ENCODE measurements at places on chromosomes 13 and 19. TPM values are rescaled to one million over a fixed set of nuclear protein-coding genes. Genes with fewer than 3 reads are reported as not detected.

DNA sequence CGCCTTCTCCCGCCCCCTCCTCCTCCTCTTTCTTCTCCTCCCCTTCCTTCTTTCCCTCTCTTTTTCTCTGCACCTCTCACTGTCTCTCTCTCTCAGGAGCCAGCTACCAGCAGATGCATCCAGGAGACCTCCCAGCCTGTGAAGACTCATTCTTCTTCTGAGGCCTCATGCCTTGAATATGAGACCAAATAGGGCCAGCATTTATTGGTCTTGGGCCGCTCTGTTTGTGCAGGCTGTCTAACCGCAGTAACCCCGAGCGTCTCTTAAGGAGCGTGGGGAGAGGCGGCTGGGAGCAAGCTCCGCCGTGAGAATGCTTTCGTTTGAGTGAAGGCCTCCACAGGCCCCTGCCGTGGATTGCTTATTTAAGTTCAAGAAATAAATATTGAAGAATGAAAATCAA lies 167.0 kb downstream of the NUFIP1 start:
- H3K4me3 ChIP-seq, result no peak overlapping the region
- H3K36me3 ChIP-seq, result peaks cover 2% of the 10 kb centered on the region
- peaks cover 22% of the 10 kb centered on the region for H3K27me3 ChIP-seq
- H3K4me1 ChIP-seq, result no peaks in the 10 kb centered on the region
- H3K27ac ChIP-seq, result no peak overlapping the region

- H3K27ac ChIP-seq, result no peak overlapping the region
- no peaks in the 10 kb centered on the region for H3K36me3 ChIP-seq
- H3K4me1 ChIP-seq, result peaks cover 26% of the 10 kb centered on the region
Measured at GRCh38 chr19:55622242-55622969, 2.0 kb downstream of the ZNF784 start.

GRCh38 chr13:39023761-39024160 lies 14.1 kb downstream of the PROSER1 start:
- H3K27me3 ChIP-seq, result no peaks in the 10 kb centered on the region
- peak overlapping the region; percentile 16 for H3K27ac ChIP-seq
- H3K4me3 ChIP-seq, result no peak overlapping the region
- no peak for DNase-seq
- peaks cover 5% of the 10 kb centered on the region for H3K36me3 ChIP-seq

GRCh38 chr19:10603084-10603872 lies 16.2 kb upstream of the AP1M2 start:
- H3K27ac ChIP-seq, result peak overlapping the region; percentile 99
- peaks cover 4% of the 10 kb centered on the region for H3K36me3 ChIP-seq
- no peaks in the 10 kb centered on the region for H3K27me3 ChIP-seq
- peak; percentile 47 for DNase-seq
- H3K4me1 ChIP-seq, result peaks cover 19% of the 10 kb centered on the region

GRCh38 chr19:57841122-57841763 lies 8.4 kb upstream of the ZNF587 start:
- H3K36me3 ChIP-seq, result peaks cover 2% of the 10 kb centered on the region
- H3K4me3 ChIP-seq, result no peak overlapping the region
- H3K4me1 ChIP-seq, result no peaks in the 10 kb centered on the region
- no peak for DNase-seq
- H3K27me3 ChIP-seq, result no peaks in the 10 kb centered on the region
- no peak overlapping the region for H3K27ac ChIP-seq

- no peak overlapping the region for H3K4me3 ChIP-seq
- H3K27ac ChIP-seq, result no peak overlapping the region
- H3K27me3 ChIP-seq, result peaks cover 3% of the 10 kb centered on the region
- no peaks in the 10 kb centered on the region for H3K36me3 ChIP-seq
- DNase-seq, result no peak
Measured at GRCh38 chr13:36148446-36148845, 17.3 kb upstream of the DCLK1 start.

DNA sequence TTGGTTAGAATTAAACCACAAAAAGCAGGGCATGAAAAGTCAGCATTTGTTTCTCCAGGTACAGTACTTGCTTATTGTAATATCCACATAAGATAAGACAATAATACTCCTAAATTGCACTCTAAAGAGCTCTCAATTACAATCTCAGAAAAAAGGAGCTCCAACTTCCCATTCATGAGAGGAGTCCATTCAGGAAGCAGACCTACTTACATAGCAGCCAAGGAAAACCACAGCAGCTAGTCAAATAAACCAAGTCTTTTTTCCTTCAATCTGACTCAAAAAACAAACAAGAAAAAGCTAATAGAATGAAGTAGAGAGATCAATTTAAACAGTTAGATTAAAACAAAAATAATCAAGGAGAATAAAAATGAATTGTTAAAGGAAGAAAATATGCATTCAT lies 885.2 kb upstream of the SLITRK6 start:
- H3K27me3 ChIP-seq, result no peaks in the 10 kb centered on the region
- H3K36me3 ChIP-seq, result no peaks in the 10 kb centered on the region
- DNase-seq, result no peak
- no peak overlapping the region for H3K4me3 ChIP-seq

DNA sequence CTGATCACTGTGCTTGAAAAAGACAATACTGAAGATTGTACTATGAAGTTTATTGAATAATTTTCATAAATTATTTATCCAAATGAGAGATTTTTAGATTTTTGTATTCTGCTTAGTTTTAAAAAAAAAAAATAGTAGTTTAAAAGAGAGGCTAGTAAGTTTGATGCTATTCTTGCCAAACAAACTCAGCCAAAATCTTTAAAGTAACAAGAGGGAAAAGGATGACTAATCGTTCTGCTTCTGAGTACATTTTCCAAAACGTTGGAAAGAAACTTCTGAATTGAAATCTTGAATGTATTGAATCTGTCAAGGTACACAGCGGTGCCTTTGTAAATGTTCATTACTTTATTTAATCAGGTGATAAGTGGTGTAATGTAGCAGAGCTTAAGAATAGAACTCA lies 34.4 kb downstream of the NUP58 start:
- DNase-seq, result no peak
- H3K4me3 ChIP-seq, result no peak overlapping the region
- H3K27me3 ChIP-seq, result no peaks in the 10 kb centered on the region
- H3K27ac ChIP-seq, result no peak overlapping the region
- peaks cover 8% of the 10 kb centered on the region for H3K4me1 ChIP-seq

The CEACAM20 gene
- not detected for total RNA-seq

The DLL3 gene
- total RNA-seq, result not detected

The TMPRSS9 gene
- not detected for total RNA-seq

GRCh38 chr13:19657872-19658591 lies 24.6 kb downstream of the MPHOSPH8 start:
- peak overlapping the region; percentile 19 for H3K27ac ChIP-seq
- no peak for DNase-seq
- peaks cover 11% of the 10 kb centered on the region for H3K4me1 ChIP-seq
- no peak overlapping the region for H3K4me3 ChIP-seq
- H3K27me3 ChIP-seq, result no peaks in the 10 kb centered on the region

DNA sequence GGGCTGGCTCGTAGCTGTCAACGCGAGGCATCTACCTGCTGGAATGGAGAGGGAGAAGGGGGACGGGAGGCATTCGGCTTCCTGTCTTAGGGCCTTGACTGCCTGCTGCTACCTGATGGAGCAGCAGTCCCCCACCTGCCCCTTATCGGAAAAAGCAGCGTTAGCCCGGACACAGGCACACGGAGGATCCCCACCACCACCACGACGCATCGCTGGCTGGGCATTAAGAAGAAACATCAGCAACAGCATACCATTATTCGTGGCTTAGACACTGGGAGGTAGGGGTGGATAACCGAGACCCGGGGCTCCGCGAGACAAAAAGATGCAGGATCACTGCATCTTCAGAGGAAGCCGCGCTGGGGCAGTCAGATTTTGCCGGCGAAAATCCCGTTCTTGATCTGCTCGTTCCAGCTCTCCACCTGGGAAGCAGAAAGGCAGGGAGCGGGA lies 1.1 kb downstream of the COX6B2 start:
- H3K36me3 ChIP-seq, result peaks cover 7% of the 10 kb centered on the region
- DNase-seq, result no peak
- H3K4me3 ChIP-seq, result peak overlapping the region; percentile 86
- H3K4me1 ChIP-seq, result peaks cover 24% of the 10 kb centered on the region

GRCh38 chr13:31208559-31209122 lies 8.9 kb downstream of the B3GLCT start:
- H3K4me3 ChIP-seq, result peak overlapping the region; percentile 72
- peaks cover 46% of the 10 kb centered on the region for H3K4me1 ChIP-seq
- no peaks in the 10 kb centered on the region for H3K36me3 ChIP-seq
- DNase-seq, result no peak
- peak overlapping the region; percentile 71 for H3K27ac ChIP-seq

The MAB21L1 gene
- total RNA-seq, result not detected

DNA sequence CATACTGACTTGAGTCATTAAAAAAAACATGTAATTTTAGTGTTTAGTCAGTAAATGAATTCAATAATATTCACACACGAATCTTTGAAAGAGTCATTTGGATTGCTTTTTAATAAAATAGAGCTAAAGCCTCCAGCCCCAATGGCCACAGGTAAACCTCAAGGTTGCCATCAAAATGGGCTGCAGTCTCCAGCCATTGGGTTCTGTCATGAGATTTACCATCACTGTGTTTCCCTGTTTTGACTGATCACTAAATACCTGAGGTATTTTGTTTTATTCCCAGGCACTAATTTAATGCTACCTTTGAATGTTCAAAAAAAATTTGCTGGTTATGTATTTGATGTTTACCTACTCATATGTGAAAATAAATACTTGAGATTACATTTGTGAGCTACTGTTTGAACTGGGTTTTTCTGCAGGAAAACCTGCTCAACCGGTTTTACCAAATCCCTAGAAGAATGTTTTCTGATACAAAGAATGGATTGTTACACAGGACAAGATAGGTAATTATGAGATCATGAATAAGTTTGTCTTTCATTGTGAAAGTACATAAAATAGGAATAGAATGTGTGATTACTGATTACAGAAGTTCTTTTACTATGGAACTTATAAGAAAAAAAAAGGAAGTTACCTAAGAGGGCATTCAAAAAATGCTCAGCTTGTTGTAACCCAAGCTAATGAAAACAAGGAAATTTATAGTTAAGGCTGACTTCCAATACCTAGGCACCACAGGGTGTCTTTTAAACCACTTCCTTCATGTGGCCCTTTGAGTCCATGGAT lies 391.3 kb downstream of the EFNB2 start:
- H3K4me3 ChIP-seq, result no peak overlapping the region
- H3K4me1 ChIP-seq, result no peaks in the 10 kb centered on the region

The CFAP97D2 gene
- not detected for total RNA-seq

DNA sequence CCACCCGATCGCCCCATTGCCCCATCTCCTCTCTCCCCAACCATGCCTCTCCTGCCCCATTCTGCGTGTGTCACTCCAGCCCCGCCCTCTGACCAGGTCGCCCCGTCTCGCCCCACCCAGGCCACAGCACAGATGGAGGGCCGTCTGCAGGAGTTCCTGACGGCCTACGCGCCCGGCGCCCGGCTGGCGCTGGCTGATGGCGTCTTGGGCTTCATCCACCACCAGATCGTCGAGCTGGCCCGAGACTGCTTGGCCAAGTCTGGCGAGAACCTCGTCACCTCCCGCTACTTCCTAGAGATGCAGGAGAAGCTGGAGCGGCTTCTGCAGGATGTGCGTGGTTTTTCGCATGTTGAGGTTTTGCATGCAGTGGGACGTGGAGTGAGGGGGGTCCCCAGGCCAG lies 26.2 kb downstream of the MAST3 start:
- H3K4me3 ChIP-seq, result no peak overlapping the region
- no peaks in the 10 kb centered on the region for H3K27me3 ChIP-seq
- H3K36me3 ChIP-seq, result peaks cover 5% of the 10 kb centered on the region
- DNase-seq, result no peak

GRCh38 chr19:10226376-10227025 lies 4.6 kb downstream of the S1PR2 start:
- no peaks in the 10 kb centered on the region for H3K27me3 ChIP-seq
- H3K36me3 ChIP-seq, result peaks cover 6% of the 10 kb centered on the region
- no peak for DNase-seq

DNA sequence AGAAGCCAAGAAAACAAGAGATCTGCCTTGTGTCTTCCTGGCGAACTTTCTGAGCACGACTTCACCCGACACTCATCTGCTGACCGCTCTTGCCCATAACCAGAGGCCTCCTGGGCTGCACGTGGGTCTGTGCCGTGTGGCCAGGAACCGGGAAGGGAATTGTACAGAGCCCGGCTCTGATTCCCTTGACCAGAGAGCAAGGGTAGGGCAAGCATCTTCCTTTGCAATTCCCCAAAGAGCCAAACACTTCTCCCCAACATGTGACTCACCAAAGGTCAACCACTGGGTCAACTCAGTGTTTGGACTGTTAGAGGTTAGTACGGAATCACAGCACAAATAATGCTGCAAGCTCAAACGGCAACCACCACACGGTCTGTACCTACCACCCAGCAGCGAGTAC lies 48.9 kb downstream of the KLF2 start:
- peak overlapping the region; percentile 82 for H3K4me3 ChIP-seq
- H3K27me3 ChIP-seq, result no peaks in the 10 kb centered on the region
- peaks cover 9% of the 10 kb centered on the region for H3K36me3 ChIP-seq
- DNase-seq, result no peak
- H3K4me1 ChIP-seq, result peaks cover 61% of the 10 kb centered on the region

DNA sequence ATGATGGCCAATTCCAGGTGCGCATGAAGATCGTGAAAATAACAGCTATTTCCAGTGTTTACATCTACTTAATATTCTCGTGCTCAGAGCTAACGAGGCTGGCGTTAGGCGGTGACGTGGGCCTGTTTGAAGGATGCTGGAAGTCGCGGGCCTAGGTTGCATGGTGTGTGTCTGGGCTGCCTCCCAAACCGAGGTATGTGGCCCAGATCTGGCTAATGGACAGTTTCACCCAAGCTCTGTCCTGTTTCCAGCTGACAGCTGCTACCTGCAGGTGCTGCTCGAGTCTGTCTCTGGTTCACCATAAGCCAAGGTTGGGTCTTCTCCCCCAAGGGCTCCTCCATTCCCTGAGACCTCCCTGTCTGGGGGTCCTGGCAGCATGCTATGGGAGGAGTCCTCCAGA lies 40.5 kb upstream of the KCTD15 start:
- H3K27me3 ChIP-seq, result peaks cover 33% of the 10 kb centered on the region
- no peak overlapping the region for H3K4me3 ChIP-seq
- no peak overlapping the region for H3K27ac ChIP-seq
- no peaks in the 10 kb centered on the region for H3K36me3 ChIP-seq
- H3K4me1 ChIP-seq, result no peaks in the 10 kb centered on the region
- DNase-seq, result no peak

DNA sequence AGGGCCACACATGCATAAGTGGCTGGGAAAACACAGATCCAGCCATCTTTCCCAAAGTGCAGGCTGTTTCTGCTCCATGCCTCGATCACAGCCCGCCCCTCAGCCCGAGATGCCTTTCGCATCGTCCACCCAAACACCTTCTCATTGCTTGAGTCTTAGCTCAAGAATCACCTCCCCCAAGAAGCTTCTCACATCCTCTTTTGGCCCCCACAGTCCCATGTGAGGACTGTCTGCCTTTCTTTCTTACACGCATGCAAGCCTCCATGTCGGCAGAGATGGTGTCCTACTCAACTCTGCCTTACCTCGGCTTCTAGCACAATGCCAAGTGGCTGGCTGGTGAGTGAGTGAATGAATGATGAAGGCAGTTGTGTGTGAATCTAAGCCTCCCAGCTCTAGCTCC lies 18.1 kb upstream of the GSX1 start:
- no peak for DNase-seq
- H3K27me3 ChIP-seq, result peaks cover 82% of the 10 kb centered on the region
- H3K27ac ChIP-seq, result no peak overlapping the region
- H3K4me3 ChIP-seq, result no peak overlapping the region
- peaks cover 5% of the 10 kb centered on the region for H3K36me3 ChIP-seq
- H3K4me1 ChIP-seq, result peaks cover 2% of the 10 kb centered on the region

GRCh38 chr13:107421028-107421427 lies 794.3 kb downstream of the LIG4 start:
- H3K4me3 ChIP-seq, result no peak overlapping the region
- no peak overlapping the region for H3K27ac ChIP-seq
- no peaks in the 10 kb centered on the region for H3K36me3 ChIP-seq
- H3K4me1 ChIP-seq, result no peaks in the 10 kb centered on the region

Data from T-helper 17 cell (primary cell).